ENCODE measurements at places on chromosomes 6 and 20. TPM values are rescaled to one million over a fixed set of nuclear protein-coding genes. Genes with fewer than 3 reads are reported as not detected.

DNA sequence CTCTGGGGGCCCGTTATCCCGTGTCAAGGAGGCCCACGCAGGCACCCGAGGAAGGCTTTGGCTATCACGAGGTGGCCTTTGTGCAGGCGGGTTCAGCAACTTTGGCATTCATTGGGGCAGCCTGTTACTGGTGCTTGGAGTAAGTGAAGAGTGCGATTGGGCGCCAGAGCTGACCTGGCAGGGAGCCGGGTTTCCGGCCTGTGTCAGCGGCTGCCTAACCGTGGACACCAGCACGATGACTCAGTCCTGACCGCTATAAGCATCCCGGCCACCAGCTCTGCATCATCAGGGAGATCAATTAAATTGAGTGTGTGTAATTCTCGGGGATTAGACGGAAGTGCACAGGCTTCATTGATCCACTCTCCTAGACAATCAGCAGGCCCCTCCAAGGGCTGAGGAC, 45.9 kb downstream of the CDH4 start:
- no peak for DNase-seq

DNA sequence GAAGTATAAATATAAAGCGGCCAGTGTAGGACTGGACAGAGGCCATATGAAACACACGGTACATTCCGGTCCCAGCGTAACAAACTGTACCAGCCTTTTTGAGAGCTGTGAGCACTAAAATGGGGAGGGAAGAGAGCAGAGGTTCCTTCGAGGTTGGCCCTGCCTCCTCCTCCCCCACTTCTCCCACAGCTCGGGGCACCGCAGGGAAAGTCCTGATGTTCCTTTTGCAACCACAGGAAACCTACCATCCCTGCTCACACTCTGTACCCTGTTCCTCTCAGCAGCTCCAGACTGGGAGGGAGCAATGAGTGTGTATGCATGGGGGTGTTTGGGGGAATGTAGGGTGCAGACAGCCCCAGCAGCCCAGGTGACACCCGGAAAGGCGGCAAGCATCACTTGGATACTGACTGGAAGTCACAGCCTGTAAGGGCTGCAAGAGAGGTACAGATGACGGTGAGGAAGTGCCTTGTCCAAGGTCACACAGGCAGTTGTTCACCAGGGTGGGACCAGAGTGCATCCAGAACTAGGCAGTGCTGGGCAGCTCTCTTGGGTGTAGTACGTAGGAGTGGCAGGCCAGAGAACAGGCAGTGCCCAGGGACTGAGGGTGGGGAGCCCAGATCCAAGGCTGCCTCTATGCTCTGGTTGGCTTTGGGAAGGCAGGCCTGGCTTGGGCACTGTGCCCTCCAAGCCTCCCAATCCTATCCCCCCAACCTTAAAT, 11.0 kb upstream of the ARMC12 start:
- DNase-seq = peak; percentile 81

DNA sequence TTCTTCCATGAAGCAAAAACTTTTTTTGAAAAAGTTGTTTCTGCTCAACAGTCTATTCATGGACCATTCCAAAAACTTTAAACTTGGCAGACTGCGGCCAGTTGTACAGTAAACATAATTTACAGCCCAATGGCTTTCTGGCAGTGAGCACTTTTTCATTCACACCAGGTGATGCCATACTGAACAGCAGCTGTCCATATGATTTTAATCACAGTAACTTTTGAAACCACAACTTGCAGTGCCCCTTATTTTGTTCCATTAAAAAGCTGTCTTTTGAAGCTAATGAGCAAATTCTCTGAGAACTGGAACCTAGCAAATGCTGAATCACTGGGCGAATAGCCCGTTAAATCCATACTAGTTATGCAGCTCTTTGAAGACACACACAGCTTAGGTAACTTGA, 576.6 kb downstream of the PTPRT start:
- no peak for DNase-seq

- DNase-seq = no peak
These were observed 13.8 kb downstream of the PCIF1 start for GRCh38 chr20:45948261-45948733.

SSTR4 gene
- total RNA-seq = not detected
